ENCODE measurements at places on chromosomes 4 and X.

DNA sequence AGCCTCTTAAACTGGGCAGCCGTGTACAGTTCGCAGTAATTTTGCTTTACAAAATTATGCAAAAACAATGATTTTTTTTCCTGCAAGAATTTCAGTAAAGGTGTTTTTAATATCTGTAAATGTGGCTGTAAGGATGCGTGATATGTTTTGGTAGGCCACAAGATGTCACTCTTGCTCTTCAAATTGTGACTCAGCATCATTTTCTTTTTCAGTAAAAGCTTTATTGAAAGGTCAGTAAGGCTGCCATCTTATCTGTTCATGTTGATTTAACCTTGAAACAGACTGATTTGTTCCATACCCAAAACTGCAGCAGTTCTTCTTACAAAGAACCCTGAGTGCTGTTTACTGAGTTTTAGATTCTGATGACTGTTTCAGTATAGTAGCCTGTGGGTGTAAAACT is 39.9 kb downstream of the TXLNG start:
- peak; percentile 55 for DNase-seq

DNA sequence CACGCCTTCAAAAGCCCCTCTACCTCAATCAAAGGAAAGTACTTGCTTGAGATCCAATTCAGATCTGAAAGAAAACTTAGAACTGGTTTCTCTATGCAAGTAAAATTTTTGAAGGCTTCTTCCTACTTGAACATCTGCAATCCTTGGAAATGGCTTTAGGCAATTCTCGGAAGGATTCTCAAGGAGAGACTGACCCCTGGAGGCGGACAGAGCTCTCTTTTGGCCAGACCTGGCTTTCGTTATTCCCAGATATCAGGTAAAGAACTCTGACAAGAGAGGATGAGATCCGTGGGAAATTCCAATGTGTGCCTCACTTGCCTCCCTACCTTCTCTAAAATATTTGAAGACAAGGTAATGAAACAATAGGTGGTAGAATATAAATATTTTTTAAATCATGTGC is 670.3 kb upstream of the FAM241A start:
- peak; percentile 14 for DNase-seq

- DNase-seq: no peak
Observed at GRCh38 chr4:123412091-123412505, 15.5 kb downstream of the SPRY1 start.

GRCh38 chr4:168646001-168646768 is 149.3 kb downstream of the PALLD start:
- no peak for DNase-seq
